Caco-2 (cell line): ENCODE measurements at places on chromosomes 16 and 17. TPM values are rescaled to one million over a fixed set of nuclear protein-coding genes. Genes with fewer than 3 reads are reported as not detected.

DNA sequence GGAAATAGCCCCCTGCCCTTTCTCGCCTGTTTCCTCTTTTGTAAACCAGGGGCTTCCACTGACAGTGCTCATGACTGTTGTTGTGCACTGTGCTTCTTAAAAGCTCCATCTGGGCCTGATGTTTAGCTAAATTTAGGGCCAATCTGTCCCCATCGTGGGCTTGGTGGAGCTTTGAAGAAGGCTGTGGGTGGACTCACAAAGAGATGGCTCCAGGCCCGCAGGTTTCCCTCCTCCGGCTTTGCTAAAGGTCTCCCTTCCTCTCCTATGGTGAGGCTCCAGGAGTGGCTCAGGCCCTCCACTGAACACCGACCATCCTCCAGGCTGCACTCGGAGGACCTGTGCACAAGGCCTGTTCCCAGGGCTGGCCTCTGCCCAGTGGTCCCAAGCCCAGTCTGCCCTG is 30.2 kb upstream of the XPO6 start:
- no peak for DNase-seq
- no peaks in the 10 kb centered on the region for H3K36me3 ChIP-seq
- no peak overlapping the region for H3K4me3 ChIP-seq
- no peaks in the 10 kb centered on the region for H3K27me3 ChIP-seq
- H3K4me1 ChIP-seq, result no peaks in the 10 kb centered on the region
- H3K27ac ChIP-seq, result no peak overlapping the region

DNA sequence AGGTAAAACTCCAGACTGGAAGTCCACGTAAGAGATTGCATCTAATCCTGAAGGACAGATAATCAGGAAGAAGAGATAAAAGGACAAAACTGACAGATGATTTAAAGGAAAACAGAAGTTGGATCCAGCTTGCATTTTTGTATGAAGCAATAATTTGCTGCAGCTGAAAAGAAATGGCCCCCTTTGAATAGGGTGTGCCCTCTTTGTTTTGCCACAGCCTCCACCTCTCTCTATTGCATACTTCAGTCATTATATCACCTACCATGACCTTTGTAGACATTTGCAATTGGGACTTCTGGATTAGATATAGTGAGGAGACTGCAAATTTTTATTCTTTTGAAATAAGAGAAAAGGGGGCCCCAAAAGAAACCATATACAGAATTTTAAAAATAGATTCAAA is 8.1 kb downstream of the NOG start:
- H3K4me3 ChIP-seq, result no peak overlapping the region
- no peaks in the 10 kb centered on the region for H3K36me3 ChIP-seq
- peaks cover 2% of the 10 kb centered on the region; the same call in 1 of the 2 replicates for H3K27me3 ChIP-seq
- DNase-seq, result no peak
- no peak overlapping the region for H3K27ac ChIP-seq

The ASPA gene
- 0.27 and 0.42 TPM in 2 replicates for total RNA-seq

The PPM1E gene
- total RNA-seq, result 0.09 TPM in 2 replicates
